ENCODE measurements at places on chromosomes 1 and 21.
A peak's percentile ranks its signal among the peaks of the same experiment; 100 is the strongest.

DNA sequence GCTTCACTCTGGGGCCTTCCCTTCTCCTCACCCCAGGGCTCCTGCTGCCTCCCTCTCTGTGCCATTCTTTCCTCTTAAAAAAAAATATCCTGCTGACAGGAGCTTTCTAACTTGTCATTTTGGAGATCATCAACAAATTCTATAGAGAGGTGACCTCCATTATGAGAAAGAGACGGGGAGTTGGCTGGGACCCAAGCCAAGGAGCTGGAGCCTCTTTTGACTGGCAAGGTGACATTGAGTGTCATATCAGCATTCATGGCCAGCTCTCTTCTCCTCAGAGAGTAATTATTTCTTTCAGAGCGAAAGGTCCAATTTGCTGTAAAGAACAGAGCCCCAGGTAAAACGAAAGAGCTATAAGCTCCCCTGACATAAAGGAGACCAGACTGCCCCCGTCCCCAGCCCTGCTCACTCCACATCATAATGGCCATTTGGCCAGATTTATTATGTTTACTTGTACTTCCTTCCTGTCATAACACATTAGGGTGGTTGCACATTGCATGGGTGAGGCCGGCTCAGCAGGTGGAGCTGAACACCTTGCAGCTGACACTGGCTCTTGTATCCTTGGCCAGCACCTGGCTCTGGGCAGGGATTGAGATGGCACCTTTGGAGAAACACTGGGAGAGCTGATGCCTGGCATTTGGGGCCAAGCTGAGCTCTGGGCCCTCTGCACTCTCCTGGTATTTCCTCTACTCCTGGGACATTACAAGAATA is 404.0 kb upstream of the VAMP3 start:
- DNase-seq = no peak

DNA sequence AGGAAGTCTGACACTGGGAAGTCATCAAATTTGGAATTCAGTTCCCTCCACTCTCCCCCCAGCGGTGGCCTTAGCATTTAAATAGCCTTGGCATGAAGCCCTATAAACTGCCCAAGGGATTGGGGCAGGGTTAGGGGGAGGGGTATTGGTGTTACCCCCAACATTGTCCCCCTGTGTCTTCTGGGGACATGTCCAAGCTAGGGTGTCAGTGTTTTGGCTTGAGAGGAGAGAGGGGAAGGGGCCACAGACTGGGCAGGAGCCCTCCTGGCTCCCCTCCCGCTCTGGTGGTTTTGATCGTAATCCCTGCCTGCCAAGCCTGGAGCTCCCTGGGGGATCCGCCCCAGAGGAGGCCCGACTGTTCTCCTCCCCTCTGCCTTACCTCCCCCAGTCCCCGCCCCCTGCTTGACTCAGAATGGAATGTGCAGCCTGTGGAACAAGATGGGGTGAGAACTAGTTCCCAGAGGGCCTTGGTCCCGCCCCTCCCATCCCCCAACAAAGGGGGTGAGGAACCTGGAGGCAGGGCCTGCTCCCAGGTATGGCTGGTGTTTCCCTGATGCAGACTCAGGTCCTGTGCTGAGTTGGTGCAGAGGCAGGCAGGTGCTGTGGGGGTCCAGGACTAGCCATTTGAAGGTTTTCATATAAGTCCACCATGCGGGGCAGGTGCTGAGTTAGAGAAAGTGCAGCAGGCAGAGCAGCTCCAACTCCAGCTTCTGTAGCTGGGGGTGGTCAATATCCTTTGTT is 7.4 kb downstream of the SOX13 start:
- peak; percentile 77 for DNase-seq

DNA sequence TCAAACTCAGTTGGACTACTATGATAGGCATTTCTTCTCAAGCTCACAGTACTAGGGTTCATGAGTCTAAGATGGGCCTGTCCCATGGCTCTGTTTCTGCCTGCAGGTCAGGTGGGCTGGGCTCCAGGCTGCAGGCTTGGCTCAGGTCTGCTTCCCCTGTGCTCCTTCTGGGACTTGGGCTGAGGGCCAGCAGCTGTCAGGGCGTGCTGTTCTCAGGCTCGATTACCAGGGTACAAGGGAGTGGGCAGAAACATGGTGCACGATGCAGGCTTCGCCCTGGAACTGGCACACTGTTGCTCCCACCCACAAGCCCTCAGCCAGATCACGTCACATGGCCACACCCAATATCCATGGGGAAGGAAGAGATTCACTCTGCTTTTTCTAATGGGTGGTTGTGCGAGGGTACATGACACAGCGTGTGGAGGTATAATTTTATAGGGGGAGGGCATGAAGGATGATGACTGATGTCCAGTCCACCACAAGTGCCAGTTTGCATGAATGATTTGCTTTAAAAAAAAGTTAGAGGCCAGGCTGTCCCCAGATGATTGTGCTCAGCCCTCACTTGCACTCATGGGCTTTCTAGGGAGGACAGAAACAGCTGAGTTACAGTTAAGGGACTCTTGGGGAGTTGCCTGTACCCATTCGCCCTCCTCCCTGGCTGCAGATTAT is 118.0 kb downstream of the ACTL8 start:
- DNase-seq = no peak

DNA sequence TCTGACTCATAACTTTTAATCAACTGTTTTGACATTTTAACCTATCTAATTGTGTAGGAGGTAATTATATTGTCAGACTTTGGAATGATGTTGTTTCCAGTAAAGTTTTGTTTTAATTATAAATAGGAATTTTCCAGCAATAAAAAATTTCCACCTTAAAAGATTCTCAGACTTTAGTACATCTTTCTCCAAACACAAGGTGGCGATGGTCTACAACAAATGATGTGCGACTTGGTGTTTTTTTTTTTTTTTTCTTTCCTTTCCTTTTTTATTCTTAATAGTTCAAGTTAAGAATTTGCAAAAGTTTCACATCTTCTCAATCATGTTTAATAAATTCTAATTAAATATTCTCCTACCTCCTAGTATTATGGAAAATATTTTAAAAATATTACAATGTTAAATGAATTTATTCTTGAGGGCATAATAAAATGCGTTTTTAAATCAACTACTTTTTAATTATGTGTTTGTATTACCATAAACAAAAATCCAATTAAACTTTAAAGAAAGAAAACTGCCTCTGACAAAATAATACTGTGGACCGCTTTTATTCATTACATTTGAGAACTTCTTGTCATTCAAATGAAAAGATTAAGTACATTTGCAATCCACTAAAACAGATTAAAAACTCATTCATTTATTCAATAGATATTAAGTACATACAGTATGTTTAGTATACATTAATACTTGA is 4.4 kb upstream of the ADAMTS1 start:
- peak; percentile 64 for DNase-seq

DNA sequence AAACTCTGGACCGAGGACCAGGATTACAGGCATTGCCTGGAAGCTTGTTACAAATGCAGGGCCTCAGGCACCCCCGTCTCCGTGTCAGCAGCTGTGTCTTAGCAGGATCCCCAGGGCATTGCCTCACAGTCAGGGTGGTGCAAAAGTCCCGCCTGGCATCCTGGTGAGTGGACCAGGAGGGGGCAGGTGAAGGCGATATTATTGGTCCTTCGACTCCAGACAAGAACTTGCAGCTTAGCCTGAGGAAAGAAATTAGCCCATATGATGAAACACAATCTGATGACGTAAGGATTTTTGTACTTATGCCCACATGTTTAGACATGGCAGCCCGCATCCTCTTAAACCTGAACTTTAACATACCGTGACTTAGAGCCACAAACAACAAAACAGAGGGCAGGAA is 40.8 kb downstream of the RSPH1 start:
- DNase-seq = no peak

GRCh38 chr21:44547656-44548331 is 3.5 kb downstream of the KRTAP10-2 start:
- no peak for DNase-seq

DNA sequence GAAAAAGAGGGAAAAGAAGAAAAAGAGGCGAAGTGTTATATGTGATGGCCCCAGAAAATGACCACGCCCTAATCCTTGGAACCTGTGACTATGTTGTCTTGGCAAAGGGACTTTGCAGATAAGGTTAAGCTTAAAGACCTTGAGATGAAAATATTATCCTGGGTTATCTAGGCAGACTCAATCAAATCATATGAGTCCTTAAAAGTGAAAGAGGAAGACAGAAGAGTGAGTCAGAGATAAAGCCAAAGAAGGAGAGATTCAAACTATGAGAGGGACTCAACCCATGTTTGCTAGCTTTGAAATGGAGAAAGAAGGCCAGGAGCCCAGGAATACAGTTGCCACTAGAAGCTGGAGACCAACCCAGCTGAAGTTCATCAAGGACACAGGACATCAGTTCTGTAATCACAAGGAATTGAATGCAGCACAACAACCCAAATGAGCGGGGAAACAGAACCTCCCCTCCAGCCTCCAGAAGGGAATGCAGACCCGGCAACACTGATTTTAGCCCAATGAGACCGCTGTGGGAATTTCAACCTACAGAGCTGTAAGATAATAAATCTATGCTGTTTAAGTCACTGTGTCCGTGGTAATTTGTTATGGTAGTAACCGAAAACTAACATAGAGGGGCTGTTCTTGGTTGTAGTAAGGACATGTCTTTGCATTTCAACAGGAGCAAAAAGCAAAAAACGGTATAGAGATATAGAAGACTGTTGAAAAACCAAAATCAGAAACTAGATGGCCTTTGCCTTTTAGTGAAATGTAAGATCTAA is 4.2 kb upstream of the RGS8 start:
- DNase-seq = no peak

DNA sequence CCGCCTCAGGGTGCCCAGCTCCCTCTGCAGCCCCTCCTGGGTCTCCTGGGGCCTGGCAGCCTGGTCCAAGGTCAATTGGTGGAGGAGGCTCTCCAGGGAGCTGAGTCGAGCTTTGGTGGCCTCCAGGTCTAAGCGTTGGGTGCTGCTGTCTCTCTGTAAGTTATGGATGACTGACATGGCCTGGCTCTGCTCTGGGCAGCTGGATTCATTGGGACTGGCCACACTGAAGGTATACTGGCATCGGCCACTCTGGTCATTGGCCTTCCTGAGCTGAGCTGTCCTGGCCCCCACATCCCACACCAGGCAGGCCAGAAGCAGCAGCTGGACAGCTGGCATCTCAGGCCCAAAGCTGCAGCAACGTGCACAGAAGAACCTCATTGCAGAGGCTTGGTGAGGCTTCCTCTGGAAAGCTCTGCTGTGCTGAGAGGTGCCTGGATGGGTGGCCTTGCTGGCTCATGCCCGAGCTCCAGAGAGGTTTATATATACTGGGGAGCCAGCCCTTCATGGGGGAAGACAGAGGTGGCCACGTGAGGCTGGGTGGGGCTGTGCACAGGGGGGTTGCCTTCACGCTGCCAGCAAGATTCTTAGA is at the start of gene MYOC:
Gene MYOC, minus strand, starts transcription at position 455 of the 589 bp plus-strand sequence. Its CDS starts 77 bp downstream, at position 378.
- no peak for DNase-seq

GRCh38 chr1:179530352-179530751 is 45.4 kb downstream of the NPHS2 start:
- no peak for DNase-seq

DNA sequence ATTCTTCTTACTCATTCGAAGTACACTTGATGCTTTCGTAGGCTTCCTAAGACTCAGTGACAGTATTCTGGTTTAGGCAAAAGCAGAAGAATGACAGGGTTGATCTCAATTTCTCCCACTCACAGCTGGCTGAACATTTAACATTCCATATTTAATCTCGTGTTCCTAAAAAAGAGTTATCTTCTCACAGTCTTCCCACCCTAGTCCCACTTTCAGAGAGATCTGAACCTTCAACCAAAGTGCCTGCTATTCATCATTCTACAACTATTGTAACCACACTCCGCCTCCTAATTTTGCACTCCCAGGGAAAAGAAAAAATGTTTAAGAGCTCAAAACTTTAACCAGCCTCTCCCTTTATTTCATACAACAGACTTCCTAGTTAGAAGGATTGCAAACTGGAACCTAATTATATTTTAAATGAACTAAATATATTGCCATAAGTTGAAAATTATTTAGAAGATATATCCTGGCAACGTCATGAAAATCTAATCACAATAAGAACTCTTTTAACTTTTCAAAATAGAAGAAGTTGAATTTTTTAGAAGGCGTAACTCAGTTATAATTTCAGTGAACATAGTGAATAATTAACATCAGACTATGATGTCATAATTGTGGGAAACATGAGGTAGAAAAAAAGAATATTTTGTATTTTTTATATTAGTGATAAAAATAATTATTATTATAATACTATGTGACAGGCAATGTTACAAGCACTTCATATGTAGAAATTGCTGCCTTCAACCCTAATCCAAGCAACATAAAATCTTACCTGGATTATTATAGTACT is 540.9 kb upstream of the ADGRL2 start:
- DNase-seq = no peak

GRCh38 chr1:109770331-109771095 is 6.8 kb upstream of the EPS8L3 start:
- DNase-seq = peak; percentile 13

DNA sequence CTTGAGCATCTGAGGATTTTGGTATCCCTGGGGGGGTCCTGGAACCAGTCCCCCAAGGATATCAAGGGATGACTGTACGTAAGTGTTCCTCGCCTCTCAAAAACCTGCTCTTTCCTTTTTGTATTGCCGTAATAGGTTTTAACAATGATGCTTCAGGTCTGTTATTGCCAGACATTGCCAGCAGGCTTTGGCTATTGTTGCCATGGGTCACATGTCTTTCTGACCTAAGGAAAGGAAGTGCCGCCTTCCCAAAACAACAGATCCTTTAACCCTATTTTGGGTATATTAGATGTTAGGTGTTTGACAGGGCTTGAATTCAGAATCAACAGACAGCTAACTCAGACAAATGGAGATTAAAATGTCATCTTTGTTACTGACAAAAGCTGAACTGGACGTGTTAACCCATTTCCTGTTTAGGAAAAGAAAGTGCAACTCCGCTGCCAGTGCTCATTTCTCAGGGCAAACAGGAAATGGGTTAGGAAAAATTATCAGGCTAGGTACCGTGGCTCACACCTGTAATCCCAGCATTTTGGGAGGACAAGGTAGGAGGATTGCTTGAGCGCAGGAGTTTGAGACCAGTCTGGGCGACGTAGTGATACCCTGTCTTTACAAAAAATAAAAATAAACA is 12.4 kb upstream of the PRPF38B start:
- no peak for DNase-seq

DNA sequence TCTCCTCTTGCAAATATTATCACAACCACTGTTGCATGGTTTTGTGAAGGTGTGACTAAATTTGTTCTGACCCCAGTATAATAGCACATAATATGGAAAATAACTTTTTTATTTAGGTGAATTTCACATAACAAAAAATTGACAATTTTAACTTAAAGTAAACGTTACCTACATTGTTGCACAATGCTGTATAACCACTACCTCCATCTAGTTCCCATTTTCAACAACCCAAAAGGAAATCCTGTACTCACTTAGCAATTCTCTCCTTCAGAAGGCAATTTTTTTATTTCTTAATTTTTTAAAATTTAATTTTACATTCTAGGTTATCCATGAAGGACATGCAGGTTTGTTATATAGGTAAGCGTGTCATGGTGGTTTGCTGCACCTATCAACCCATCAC is 95.2 kb downstream of the KCNJ6 start:
- DNase-seq = no peak

DNA sequence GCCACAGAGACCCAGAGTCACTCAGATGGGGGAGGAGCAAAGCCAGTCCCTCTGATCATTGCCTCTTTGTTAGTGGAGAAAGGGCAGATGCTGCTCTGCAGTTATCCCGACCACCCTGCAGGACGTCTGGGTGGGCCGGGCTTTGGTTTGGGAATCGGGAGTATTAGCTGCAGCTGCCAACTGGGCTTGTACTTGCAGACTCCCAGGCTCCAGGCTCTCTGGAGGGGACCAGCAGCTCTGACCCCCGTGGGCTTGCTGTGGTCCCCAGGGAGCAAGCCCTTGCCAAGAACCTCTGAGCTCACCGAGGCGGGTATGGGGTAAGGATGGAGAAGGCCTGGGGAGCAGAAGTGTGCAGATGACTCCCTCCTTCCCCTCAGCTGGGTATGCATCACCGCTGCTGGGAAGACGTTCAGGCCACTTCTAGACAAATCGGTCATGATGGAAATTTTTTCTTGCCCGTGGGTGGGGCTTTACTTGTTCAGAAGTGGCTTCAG is 21.6 kb downstream of the MAPKAPK2 start:
- peak; percentile 84 for DNase-seq

Data from BE2C (cell line).